ENCODE measurements at places on chromosomes 6 and 20. TPM values are rescaled to one million over a fixed set of nuclear protein-coding genes. Genes with fewer than 3 reads are reported as not detected.

DOK5 gene
- 1.3 TPM for total RNA-seq

CDH26 gene
- 1.7 TPM for total RNA-seq

PNISR gene
- total RNA-seq = 257 TPM

BPI gene
- total RNA-seq = not detected

SLC17A1 gene
- total RNA-seq = not detected

RMND1 gene
- 17.8 TPM for total RNA-seq

TNFRSF21 gene
- 2.0 TPM for total RNA-seq

SUMO4 gene
- total RNA-seq = 11.2 TPM

NKX2-4 gene
- not detected for total RNA-seq

PRDM1 gene
- 7.7 TPM for total RNA-seq

TFAP2D gene
- total RNA-seq = not detected

DACT2 gene
- total RNA-seq = not detected

DNAJC5 gene
- total RNA-seq = 41.9 TPM

PARD6B gene
- total RNA-seq = 6.9 TPM

Measured in activated naive CD4-positive, alpha-beta T cell treated with anti-CD3 and anti-CD28 coated beads, Interleukin-2, amount 50 U/mL, for 72 hours (primary cell).